Parietal lobe (tissue), 2 donors: ENCODE measurements at places on chromosomes 5 and 9. TPM values are rescaled to one million over a fixed set of nuclear protein-coding genes. Genes with fewer than 3 reads are reported as not detected.

The PTGS1 gene
- total RNA-seq = 0.31 TPM

The STPG3 gene
- total RNA-seq = not detected

The CCDC192 gene
- total RNA-seq = not detected

The WNK2 gene
- total RNA-seq = 86.1 TPM

The COL15A1 gene
- 11.3 TPM for total RNA-seq

The NR5A1 gene
- total RNA-seq = not detected

The NDUFB6 gene
- 21.3 TPM for total RNA-seq

The PCDHA6 gene
- total RNA-seq = 46.3 TPM

The OMD gene
- total RNA-seq = not detected

The BICD2 gene
- 42.6 TPM for total RNA-seq

The ECM2 gene
- 2.2 TPM for total RNA-seq

The MARVELD2 gene
- 0.94 TPM for total RNA-seq

The ADRA1B gene
- 1.3 TPM for total RNA-seq

The ENHO gene
- 27.5 TPM for total RNA-seq

The CENPK gene
- 11.3 TPM for total RNA-seq

The CDH9 gene
- total RNA-seq = 14.7 TPM

The RANBP17 gene
- total RNA-seq = 95.5 TPM

The SPATA31E1 gene
- not detected for total RNA-seq

The ANKRD31 gene
- 0.94 TPM for total RNA-seq

The ZNF354B gene
- total RNA-seq = 39.8 TPM

The PCDHB11 gene
- total RNA-seq = 24.1 TPM

The KCNT1 gene
- total RNA-seq = 6.9 TPM

The SLC25A48 gene
- 0.31 TPM for total RNA-seq

The FAM174A gene
- total RNA-seq = 18.5 TPM

The DNAH5 gene
- total RNA-seq = 8.1 TPM

The SPINK6 gene
- total RNA-seq = not detected

The EDIL3 gene
- total RNA-seq = 56.7 TPM

The ANGPTL2 gene
- 1.9 TPM for total RNA-seq

The IL7R gene
- 0.63 TPM for total RNA-seq

The OTP gene
- total RNA-seq = not detected

The GPR151 gene
- total RNA-seq = under 0.01 TPM

The OR1L4 gene
- total RNA-seq = not detected

The TAF11L10 gene
- total RNA-seq = not detected

The PCDHGA5 gene
- 17.8 TPM for total RNA-seq

The FOXD4L6 gene
- total RNA-seq = 1.3 TPM

The TRIM41 gene
- total RNA-seq = 13.5 TPM

The PRUNE2 gene
- total RNA-seq = 29.1 TPM

The MYOZ3 gene
- 2.2 TPM for total RNA-seq

The SLC25A2 gene
- total RNA-seq = 0.63 TPM

The PFDN1 gene
- total RNA-seq = 50.7 TPM

The IL13 gene
- not detected for total RNA-seq

The ELAVL2 gene
- 208 TPM for total RNA-seq

The GRAMD2B gene
- total RNA-seq = 5.3 TPM

The IFNE gene
- not detected for total RNA-seq

The ZDHHC11 gene
- 27.5 TPM for total RNA-seq

The ZDHHC11B gene
- 17.5 TPM for total RNA-seq

The EGFLAM gene
- total RNA-seq = 1.3 TPM

The EIF4E1B gene
- total RNA-seq = 0.31 TPM

The FGF1 gene
- 3.4 TPM for total RNA-seq

The CAVIN4 gene
- total RNA-seq = 20.7 TPM

The RNF183 gene
- total RNA-seq = not detected

The BAAT gene
- 0.31 TPM for total RNA-seq

The CEL gene
- 0.31 TPM for total RNA-seq

The FBP1 gene
- not detected for total RNA-seq

The GFRA3 gene
- total RNA-seq = not detected

The PAEP gene
- total RNA-seq = not detected
